ENCODE measurements at places on chromosomes 4 and X. TPM values are rescaled to one million over a fixed set of nuclear protein-coding genes. Genes with fewer than 3 reads are reported as not detected.
A peak's percentile ranks its signal among the peaks of the same experiment; 100 is the strongest.

DNA sequence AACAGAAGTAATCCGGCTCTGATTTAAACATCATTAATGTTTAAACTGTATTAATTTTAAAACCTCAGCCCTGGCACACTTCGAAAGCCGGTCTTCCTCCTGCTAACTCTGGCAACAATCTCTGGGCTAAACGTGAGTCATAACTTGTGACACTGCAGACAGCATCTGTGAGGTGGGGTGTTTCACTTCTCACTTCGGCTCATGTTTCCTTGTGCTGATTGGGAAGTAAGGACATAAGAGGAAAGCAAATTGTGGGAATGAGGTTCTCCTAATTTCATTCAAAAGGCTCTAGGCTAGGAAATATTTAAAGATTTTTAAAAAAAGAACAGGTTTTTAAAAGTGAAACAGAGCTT lies 139.9 kb upstream of the USP9X start:
- DNase-seq, result no peak

DNA sequence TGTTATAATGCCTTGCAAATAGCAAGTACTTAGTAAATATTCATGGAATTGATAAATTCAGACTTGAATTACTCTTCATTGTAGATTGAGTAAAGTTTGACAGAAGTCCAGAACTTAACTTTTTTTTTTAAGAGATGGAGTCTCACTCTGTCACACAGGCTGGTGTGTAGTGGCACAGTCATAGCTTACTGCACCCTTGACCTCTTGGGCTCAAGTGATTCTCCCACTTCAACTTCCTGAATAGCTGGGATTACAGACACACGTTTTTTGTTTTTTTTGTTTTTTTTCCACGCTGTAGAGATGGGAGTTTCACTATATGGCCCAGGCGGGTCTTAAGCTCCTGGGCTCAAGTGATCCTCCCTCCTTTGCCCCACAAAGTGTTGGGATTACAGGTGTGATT lies 32.1 kb downstream of the UBE2K start:
- no peak for DNase-seq

DNA sequence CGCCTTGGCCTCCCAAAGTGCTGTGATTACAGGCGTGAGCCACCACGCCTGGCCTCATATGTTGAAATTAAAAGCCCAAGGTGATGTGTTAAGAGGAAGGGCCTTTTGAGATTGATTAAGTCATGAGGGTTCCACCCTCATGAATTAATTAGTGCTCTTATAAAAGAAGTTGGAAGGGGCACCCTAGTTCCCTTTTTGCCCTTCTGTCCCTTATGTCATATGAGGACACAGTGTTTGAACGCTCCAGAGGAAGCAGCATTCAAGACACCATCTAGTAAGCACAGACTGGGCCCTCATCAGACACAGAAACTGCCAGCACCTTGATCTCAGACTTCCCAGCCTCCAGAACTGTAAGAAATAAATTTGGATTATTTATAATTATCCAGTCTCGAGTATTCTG lies 5.1 kb upstream of the APLN start:
- no peak for DNase-seq

GRCh38 chr4:156388826-156389225 lies 435.2 kb upstream of the CTSO start:
- DNase-seq, result no peak

DNA sequence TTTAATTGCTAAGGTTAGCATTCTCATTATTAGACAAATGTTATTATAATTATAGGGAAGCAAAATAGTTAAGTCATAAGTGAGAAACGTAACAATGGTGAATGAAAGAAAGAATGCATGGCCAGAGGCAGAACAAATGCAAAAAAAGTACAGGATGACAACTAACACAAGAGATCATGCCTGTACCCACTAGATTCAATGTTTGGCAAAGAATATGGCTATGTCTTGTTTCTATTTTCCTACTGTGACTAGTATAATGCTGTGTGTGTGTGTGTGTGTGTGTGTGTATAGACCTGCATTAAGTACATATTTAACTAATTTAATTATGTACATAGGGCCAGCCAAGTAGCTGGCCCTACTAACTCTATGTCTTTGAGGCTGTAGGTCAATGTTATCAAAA lies 12.9 kb upstream of the BMP2K start:
- no peak for DNase-seq

DNA sequence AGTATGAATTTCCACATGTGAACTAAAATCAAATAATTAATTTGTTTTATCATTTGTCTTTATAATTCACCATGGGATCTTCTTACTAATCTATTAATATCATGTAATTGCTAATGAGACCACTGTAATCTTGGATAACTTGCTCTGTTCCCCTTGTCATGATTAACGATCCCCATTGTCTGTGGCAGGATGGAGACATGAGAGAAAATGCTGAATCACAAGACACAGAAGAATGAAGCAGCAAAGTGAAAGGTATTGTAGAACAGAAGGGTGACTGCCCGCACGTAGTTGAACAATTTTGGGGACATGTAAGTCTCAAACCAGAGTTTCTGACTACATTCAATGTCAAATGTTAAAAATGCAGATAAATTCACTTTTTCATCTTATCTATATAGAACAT lies 135.2 kb downstream of the EPHA5 start:
- no peak for DNase-seq

DNA sequence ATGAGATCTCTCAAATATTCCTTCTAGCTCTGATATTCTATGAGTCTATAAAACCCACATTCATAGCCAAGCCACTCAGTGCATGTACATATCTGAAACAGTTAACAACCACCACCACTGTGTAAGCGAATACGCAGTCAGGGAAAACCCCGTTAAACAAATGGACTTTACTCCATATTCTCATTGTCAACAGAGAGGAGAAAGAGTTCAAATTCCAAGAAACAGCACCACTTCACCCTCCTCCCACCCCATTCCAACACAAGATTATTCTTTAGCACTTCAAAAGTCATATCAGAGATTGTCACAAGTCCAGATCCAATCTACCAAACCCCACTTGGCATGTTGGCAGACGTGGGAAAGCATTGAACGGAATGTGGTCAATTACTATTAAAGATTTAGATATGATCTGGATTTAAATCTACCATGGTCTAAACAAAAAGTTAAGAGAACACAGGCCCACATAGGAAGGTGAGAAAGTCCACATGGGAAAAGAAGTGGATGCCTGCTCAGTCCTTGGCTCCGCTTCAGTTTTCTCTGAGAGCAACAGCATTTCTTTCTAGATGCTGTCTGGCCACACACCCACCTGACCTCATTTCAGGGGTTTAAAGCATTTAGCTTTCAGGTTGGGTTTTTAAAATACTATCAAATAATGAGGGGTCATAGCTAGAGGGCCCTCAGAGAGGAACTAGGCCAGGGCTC lies 39.8 kb upstream of the KLHL13 start:
- DNase-seq, result no peak

PALLD gene
- 85.7 TPM for total RNA-seq

DNA sequence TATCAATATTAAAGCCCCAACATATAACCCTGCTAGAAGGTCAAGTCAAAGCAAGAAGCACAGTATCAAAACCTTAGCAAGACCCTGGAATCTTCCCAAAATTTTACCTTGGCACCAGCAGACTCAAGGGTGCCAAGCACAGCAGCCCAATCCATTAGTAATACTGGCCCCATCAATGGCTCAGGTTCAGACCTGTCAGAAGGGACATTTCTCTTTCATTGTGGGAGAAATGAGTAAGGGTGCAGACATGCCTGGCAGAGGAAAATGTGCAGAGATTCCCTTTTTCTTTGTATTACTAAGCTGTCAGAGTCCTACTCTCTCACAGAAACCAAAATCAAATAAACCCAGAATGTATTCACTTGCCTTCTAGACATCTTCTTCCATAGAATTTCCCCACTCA lies 203.9 kb downstream of the EVC2 start:
- DNase-seq, result no peak

GRCh38 chrX:121858867-121859647 lies 811.6 kb downstream of the GLUD2 start:
- no peak for DNase-seq

SMPX gene
- not detected for total RNA-seq

PAK3 gene
- 12.5 TPM for total RNA-seq

DNA sequence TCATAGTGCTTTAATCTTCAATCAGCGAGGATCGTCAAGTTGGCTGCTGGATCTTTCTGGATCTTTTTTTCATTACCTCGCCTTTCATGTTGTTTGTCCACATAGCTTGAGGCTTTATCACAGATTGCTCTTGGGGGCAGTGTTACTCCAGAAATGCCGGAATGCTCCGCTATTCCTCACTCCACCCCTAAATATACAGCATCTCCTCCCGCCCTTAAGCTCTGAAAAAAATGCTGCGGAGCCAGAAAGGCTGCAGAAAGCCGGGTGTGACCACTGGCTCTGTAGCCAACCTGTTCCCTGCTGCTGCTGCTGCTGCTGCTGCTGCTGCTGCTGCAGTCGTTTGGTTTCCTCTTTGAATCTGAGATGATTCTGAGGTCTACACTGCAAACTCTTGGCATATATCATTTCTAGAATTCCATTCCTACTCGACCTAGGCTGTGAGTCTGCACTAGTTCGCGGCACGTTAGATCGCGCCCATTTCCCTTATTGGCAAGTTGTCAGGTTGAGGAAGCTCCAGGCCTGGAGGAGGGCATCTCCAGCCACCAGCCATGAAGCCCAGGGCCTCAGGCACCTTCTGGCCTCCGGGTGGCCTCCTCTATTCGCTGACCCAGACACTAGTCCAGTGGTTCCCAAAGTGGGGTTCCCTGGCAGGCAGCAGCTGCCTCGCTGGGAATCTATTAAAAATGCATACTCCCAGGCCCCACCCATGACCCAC lies 34.2 kb downstream of the WDR13 start:
- DNase-seq, result peak; percentile 91

GRCh38 chrX:134144231-134144630 lies 92.8 kb upstream of the CCDC160 start:
- peak; percentile 23 for DNase-seq

DNA sequence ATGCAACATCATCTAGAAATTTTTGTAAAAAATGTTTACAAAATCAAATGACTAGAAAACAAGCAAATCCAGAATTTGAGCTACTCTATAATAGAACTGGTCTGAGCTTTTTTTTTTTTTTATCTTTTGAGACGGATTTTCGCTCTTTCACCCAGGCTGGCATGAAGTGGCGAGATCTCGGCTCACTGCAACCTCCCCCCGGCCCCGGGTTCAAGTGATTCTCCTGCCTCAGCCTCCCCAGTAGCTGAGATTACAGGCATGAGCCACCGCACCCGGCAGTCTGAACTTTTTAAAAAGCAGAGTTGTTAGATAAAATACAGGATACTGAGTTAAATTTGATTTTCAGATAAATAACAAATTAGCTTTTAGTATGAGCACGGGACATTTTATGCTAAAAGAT lies 11.0 kb downstream of the SPP1 start:
- DNase-seq, result no peak

- DNase-seq, result no peak
These were observed 224.1 kb upstream of the GK2 start for GRCh38 chr4:79632114-79632513.

DNA sequence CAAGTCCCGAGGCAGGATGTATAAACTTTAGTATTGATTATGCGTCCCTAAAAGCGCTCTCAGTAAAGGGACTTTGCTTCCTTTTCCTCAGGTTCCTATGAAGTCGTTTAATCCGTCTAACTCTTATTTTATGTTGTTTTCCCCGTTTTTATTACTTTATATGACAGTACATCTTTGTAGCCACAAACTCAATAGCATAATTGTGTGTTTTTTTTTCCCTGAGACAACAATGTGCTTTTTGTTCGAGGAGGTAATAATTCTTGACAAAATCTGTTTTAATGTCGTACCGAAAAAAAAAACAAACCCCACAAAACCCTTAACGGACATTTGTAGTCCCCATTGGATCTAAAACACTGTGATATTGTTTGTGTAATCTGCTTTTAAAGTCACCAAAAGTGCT lies 17.9 kb upstream of the PPP2R3B start:
- DNase-seq, result no peak

DNA sequence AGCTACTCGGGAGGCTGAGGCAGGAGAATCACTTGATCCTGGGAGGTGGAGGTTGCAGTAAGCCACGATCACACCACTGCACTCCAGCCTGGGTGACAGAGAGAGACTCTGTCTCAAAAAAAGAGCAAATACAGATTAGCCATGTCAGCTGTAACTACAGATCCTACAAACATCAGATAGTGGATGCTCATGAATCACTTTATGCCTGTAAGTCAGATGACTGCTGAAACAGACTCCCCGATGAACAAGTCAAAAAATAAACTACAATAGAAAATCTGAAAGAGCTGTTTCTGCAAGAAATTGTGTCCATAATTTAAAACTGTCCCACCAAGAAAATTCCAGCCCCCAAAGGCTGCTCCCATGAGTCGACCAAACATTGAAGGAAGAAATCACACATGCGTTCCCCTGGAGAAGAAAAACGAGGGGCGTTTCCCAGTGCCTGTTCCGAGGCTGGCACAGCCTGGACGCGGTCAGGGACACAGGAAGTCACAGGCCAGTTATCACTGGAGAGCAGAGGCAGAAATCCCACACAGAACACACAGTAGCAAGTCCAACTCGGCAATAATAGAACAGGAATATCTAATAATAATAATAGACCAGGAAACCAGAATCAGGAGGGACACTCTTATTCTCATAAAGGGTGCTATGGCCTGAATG lies 30.0 kb upstream of the GTPBP6 start:
- DNase-seq, result no peak

- DNase-seq, result peak; percentile 88
These were observed 82.3 kb upstream of the CD99 start for GRCh38 chrX:2608638-2609430.

HMX1 gene
- 0.19 TPM for total RNA-seq
